ENCODE measurements at places on chromosomes 11 and 22. TPM values are rescaled to one million over a fixed set of nuclear protein-coding genes. Genes with fewer than 3 reads are reported as not detected.

Gene ZNF214
- 0.57 TPM for total RNA-seq

Gene SESN3
- total RNA-seq = 54.6 TPM

Gene SLC7A4
- total RNA-seq = 4.4 TPM

Gene OR8D4
- not detected for total RNA-seq

Gene OR2AG1
- not detected for total RNA-seq

Gene GGTLC2
- total RNA-seq = not detected

Gene SMCO4
- 71.1 TPM for total RNA-seq

Gene KRTAP5-10
- not detected for total RNA-seq

Gene KRTAP5-1
- not detected for total RNA-seq

Gene TRPC6
- total RNA-seq = 17.9 TPM

Gene WNT11
- total RNA-seq = 56.2 TPM

Gene CCDC116
- not detected for total RNA-seq

Data from subcutaneous adipose tissue (tissue), 4 donors.